ENCODE measurements at places on chromosomes 3 and 15. TPM values are rescaled to one million over a fixed set of nuclear protein-coding genes. Genes with fewer than 3 reads are reported as not detected.

The TGM5 gene
- not detected for total RNA-seq

- DNase-seq = no peak
These were observed 761 bp upstream of the GRIP2 start for GRCh38 chr3:14540821-14541385.

DNA sequence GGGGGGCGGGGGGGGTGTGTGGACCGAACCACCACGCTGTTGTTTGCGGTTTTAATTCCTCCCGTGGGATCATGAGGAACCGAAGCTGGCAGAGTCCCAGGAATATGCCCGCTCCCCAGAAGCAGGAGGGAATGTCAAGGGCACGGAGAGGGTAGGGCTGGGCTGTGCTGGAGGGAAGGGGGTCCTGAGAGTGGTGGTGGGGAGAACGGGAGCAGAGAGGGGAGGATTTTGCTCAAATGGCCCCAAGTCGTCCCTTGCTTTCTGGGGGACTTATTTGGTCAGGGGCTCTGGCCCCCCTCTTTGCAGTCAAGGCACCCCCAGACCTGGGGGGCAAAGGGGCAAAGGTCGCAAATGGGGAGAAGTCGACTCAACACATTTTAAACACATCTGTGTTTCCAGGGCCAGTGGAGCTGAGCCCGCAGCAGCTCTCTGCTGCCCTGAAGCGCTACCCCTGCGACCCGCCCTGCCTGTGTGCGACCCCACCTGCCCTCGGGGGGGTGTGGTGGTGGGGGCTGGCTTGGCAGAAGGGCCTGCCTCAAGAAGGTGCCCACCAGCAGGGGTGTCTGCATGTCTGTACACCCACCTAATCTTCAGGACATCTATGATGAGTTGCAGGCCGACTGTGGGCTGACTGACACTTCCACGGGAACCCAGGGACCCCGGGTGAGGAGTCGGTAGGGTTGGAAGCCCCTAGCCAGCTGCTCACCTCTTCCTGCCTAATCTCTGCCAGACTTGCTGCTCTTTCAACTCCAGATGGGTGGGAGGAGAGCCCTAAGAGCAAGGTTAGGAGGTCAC, 602 bp upstream of the ATP2B2 start:
- DNase-seq = no peak

GRCh38 chr15:77775373-77775772, 142.7 kb upstream of the LINGO1 start:
- DNase-seq = no peak

- DNase-seq = no peak
These were observed 52.7 kb downstream of the ROPN1B start for GRCh38 chr3:126021702-126022101.

DNA sequence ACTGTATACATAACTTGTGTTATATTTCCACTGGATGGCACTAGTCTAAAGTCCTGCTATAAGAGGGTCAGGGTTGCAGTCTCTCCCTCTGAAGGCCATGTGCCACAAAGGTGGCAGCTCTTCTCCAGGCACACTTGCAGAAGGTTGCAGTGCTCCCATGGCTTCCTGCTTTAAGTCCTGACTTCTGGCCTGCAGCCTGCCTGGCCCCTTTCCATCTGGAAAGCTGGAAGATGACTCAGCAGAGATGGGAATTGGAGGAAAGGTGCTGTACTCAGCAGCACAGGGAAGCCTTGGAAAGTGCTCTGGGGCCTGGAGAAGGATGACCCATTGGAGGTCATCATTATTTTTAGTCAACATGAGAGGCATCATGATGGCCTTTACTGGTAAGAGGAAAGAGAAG, 40.9 kb upstream of the MRPL3 start:
- peak; percentile 86 for DNase-seq

- DNase-seq = no peak
These were observed 1.8 kb downstream of the CADPS start for GRCh38 chr3:62873451-62873760.

Data from Caki2 (cell line).